Calu3 (cell line): ENCODE measurements at places on chromosomes 1 and 21. TPM values are rescaled to one million over a fixed set of nuclear protein-coding genes. Genes with fewer than 3 reads are reported as not detected.

RCSD1 gene
- not detected in 2 replicates for total RNA-seq

S100A8 gene
- total RNA-seq = not detected in 2 replicates

CFAP107 gene
- total RNA-seq = not detected in 2 replicates

GRCh38 chr1:1677718-1678580, 14.6 kb downstream of the SLC35E2B start:
- no peaks in the 10 kb centered on the region for H3K27me3 ChIP-seq
- no peak overlapping the region for H3K27ac ChIP-seq

DNA sequence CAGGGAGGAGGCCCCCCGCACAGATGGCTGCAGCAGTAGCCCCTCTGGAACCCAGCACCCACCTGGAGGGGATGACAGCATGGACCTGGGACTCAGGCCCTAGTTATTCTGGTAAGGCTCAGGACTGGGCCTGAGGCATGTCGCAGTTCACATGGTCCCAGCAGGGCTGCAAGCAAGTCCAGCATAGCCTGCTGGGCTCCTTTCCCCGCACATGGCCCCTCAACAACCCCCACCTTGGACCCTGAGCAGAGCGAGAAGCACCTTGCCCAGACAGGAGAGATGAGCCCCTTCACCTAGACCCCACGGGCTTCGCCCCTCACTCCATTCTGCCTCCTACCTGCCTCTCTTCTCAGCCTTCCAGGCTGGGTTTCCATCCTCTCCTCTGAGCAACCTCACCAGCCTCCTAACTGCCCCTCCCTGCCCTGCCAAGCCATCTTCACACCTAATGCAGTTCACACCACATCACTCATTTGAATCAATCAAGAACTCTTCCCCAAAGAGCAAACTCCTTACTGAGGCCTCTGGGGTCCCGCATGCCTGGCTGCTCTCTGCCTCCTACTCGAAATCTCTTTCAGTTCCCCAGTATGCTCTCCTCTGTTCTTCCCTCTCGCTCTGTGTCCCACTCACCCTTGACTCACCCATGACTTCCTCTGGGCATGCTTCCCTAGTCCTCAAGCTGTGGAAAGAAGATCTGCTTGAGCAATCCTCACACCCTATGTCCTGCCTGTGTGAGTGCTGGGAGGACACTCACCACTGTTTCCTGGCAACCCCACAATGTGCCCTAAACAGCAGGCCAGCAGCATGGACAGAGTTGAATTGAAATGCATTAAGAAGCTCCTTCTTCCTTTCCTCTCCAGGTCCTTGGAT, 9.4 kb upstream of the THEMIS2 start:
- H3K4me1 ChIP-seq = no peaks in the 10 kb centered on the region
- H3K27ac ChIP-seq = no peak overlapping the region
- no peak for DNase-seq
- no peaks in the 10 kb centered on the region for H3K36me3 ChIP-seq
- H3K27me3 ChIP-seq = peaks cover 13% of the 10 kb centered on the region
- no peak overlapping the region for H3K4me3 ChIP-seq

- no peak overlapping the region for H3K27ac ChIP-seq
- H3K4me1 ChIP-seq = no peaks in the 10 kb centered on the region
- H3K27me3 ChIP-seq = no peaks in the 10 kb centered on the region
- H3K36me3 ChIP-seq = no peaks in the 10 kb centered on the region
Observed at GRCh38 chr1:82260051-82260450, 459.3 kb downstream of the ADGRL2 start.

DNA sequence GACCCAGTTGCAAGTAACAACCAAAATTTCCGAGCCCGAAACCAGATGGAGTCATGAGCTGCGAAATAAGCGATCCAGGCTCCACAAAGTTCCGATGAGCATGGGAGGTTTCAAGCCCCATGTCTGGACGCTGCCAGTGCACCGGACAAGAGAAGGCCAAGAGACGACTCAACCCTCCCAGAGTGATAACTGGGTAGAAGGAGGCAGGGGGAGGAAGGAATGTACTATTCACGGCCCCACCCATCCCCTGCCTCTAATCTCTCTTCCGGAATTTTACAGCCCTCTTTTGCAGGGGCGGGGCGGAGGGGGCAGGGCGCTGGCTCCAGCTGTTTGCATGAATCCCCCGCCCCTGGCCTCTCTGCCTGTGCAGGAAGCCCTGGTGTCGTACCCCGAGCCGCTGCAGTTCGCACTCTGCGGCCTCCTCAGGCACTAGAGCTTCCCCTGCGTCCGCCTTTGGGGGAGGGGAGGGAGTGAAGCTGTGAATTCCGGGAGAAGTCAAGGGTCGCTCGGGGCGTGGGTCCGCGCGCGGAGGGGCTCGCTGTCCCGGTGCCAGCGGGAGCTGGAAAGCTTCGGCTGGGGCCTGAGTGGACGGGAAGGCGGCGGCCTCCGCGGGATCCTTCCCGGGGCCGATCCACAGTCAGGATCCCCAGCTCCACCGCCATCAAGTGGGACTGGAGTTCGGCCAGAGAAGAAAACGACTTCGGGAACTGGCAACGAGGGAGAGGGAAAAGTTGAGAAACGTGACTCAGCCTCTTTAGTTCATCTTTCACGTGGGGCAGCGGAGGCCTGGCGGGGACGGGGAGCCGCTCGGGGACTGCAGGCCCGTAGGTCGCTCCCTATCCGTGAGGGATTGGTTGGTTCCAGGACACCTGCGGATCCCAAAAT, 6.3 kb upstream of the PTP4A2 start:
- no peaks in the 10 kb centered on the region for H3K27me3 ChIP-seq
- H3K36me3 ChIP-seq = peaks cover 17% of the 10 kb centered on the region
- peak overlapping the region; percentile 72 for H3K4me3 ChIP-seq
- peak; percentile 89 for DNase-seq
- H3K27ac ChIP-seq = peak overlapping the region; percentile 88

GRCh38 chr1:119220991-119221390, 80.5 kb upstream of the WARS2 start:
- H3K27me3 ChIP-seq = no peaks in the 10 kb centered on the region
- no peak overlapping the region for H3K4me3 ChIP-seq
- no peak overlapping the region for H3K27ac ChIP-seq
- no peaks in the 10 kb centered on the region for H3K4me1 ChIP-seq
